ENCODE measurements at places on chromosomes 6 and 20.
A peak's percentile ranks its signal among the peaks of the same experiment; 100 is the strongest.

DNA sequence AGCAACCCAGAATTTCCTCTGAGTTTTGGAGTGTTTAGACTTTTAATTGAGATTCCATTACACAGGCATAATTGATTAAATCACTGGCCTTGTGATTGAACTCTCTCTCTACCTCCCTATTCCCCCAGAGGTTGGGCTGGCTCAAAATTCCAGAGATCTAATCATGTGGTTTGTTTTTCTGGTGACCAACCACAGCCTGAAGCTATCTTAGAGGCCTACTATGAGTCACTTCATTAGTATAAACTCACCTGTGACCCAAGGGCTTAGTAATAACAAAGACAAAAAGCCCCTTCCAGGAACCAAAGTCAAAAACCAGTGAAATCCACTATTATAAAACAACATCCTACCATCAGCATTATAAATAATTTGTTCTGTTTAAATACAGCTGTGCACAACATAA is 992.5 kb upstream of the CITED2 start:
- no peak for DNase-seq

- no peak for DNase-seq
Measured at GRCh38 chr6:40723967-40724366, 136.8 kb upstream of the LRFN2 start.

- no peak for DNase-seq
Measured at GRCh38 chr6:106385530-106385929, 25.0 kb downstream of the CRYBG1 start.

DNA sequence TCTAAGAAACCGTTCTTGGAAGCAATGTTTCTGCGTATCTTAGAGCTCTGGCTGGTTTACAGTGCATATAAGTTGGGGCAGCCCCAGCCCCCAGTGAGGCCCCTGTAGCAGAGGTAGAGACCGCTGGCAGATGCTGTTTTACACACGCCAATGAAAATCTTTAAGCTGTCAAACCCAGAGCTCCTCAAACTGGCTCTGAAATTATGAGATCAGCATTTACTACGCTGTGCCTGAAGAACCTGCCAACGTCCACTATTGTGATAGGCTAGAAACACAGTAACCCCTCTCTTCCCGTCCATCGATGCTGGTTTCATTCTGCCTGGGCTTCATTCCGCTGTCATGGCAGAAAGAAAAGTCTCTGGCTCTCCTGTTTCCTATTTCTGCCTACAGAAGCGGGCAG is 160.6 kb downstream of the SMOC2 start:
- DNase-seq: no peak

DNA sequence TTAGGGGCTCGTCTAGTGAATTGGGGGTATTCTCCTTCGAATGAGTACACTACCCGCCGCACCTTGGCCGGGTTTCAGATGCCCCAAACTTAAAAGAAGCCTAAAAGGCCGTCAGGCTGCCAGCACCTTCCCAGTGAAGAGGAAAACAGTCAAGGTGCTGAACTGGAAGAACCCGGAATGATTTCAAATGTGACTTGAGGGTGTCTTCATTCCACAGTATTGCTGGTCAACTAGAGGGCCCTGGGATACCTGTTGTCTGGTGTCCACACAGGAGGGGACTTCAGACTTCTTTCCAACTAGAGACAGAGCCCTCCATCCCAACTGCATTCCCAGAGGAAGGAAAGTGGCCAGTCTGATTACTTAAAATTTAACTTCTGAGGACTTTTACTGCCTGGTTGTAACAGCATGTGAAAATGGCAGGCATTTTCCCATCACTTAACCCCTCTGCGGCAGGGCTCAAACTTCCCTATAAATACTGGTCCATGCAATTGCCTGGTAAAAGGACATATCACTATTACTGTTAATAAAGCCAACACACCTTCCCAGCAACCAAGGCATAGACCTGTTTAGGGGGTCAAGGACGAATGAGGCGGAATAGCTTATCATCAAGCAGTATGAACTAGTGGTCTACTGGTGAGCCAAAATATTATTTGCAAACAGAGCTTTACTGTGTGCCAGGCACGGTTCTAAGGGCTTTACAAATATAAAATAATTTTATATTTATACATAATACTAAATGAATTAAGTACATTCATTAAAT is 651 bp upstream of the SAMHD1 start:
- DNase-seq: no peak

GRCh38 chr6:30264743-30265142 is 51.5 kb upstream of the TRIM26 start:
- no peak for DNase-seq

- no peak for DNase-seq
Measured at GRCh38 chr20:19137641-19138040, 74.8 kb upstream of the SLC24A3 start.

DNA sequence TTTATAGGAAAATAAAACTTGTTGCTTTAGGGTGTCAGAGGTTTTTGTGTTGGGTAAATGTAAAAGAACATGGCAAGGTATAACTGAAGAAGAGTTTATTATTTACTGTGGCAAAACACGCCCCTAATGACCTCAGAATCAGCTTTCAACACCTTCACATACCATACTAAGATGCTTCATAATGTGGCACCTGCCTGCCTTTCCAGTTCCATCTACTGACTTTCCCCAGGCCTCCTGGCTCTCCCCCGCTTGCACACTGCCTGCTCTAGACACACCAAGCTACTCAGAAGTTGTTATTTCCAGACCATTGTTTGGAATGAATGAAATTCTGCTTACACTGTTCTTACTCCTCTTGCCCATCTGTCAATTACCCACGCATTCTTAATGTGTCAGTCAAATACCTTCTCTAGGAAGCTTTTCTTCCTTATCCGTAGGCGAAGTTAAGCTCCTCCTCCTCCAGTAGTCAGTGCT is 1.8 kb downstream of the TIAM2 start:
- DNase-seq: no peak

DNA sequence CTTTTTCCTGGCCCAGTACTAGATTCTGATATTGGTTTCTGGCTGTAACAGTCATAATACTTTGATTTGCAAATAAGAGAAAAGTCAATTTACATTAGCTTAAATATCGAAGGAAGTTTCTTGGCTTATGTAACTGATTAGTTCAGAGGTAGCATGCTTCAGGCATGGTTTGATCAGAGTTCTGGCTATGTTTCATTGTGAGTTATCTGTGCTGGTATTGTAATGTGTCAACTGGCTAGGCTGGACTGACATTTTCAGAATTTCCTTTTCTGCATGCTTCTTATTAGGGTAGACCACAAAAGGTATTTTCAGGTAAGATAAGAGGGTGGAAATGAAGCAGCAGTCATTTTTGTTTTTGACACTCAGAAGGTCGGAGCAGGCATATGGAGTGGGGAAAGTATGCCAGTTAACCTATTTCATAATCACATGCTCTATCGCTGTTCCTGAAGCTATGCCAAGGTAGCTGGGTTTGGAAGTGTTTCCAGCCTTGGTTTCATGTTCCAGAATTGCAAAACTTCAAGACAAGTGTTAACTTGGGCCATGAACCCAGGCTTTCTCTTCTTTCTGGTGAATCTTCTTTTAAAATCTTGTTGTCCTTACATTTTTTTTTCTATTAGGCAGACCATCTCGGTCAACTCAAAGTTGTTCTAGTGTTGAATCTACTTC is 244.9 kb downstream of the DHX35 start:
- DNase-seq: no peak

DNA sequence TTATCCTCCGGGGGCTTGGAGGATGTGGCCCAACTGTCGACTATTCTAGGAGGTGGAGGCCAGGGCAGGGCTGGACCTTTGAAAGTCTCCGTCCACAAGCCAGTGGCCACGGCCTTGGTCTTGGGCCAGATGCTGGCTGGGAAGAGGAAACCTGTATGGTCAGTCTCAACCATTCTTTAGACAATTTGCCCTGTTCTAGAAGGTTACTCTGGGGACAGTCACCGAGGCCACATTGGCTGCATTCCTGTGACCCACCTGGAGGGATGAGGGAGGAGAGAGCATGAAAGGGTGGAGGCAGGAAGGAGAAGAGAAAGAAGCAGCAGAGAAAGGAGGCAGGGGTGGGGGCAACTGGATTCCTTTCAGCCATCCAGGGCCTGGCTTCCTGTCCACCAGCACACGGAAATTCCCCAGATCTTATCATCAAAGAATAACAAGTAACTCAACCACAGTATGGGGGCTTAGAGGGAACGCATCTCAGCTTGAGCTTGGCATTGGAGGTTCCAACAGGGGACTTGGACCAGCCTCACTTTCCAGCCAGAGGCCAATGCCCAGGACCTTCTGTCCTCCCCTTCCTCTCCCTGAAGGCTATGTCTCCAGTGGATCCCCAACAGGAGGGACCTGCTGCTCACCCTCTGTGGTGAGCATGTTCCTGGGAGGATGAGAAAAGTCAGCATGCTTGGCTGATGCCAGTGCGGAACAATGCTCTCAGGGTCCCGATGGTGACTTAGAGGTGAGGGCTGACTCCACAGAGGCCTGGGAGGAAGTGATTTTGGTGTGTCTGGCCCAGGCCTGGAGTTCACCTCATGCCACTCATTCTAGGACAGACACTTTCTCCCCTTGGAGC is 30.4 kb downstream of the TGM2 start:
- no peak for DNase-seq

DNA sequence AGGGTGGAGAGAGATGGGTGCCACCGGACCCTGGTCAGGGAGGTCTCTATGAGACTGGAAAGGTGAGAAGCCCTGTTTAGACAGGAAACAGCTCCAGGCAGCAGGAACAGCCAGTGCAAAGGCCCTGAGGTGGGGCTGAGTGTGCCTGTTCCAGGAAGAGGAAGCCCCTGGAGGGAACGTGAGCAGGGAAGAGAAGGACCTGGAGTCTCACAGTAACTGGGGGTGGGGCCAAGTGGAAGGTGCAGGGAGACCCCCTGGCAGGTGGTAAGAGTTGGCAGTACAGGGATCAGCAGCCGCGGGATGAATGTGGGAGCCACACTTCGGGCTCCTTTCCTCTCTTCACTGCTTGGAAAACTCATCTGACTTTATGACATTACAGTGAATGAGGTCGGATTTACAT is 43.8 kb upstream of the CST5 start:
- no peak for DNase-seq

GRCh38 chr6:142926494-142927270 is 18.3 kb downstream of the HIVEP2 start:
- peak; percentile 54 for DNase-seq

DNA sequence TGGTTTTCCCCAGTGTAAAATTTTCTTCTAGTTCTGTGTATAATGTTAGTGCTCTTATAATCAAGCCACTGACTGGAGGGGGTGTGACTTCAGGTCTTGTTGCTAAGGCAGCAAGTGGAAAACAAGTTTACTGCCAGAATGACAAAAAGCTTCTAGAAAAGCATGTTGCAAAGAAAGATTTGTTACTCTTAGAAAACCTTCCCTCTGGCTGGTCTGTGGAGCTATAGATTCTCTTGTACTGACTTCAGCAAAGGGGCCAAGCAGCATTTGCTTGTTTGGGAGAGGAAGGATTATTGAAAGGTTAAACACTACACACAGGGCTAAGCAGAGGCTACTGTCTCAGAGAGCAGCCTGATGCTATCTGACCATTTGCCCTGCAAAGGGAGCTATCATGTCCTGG is 288.8 kb downstream of the BTBD9 start:
- no peak for DNase-seq

DNA sequence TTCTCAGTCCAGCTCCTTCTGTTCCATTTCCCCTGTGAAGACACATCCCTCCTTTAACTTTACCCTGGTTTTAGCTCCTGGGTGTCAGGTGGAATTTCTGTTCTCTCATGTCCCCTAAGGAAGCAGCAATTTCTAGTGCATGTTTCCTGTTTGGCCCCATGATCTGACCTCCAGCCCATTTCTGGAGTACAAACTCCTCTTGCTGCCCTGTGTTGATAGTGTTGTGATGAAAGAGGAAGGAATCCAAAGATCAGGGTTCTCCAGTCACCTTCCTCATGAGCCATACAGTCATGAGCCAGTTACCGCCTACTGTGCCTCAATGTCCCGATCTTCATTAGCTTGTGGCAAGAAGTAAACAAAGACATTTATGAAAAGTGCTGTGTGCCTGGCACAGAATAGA is 97.4 kb downstream of the PHACTR1 start:
- DNase-seq: no peak

DNA sequence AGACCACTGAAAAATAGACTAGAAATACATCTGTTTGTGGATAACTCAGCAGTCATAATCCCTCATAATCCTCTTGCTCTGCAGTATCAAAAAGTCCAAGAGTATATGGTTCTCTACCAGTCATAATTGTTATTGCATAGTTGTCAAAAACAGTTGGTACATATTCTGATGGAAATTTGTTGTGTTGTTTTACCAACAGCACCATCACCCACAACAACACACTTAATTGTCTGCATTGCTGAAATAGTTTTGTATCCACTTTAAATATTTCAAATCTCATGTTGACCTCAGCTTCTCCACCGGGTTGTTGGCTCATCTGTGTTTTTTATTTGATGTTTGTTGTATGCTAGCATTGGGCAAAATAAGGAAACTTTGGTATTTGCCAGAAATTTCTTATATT is 39.4 kb downstream of the ITCH start:
- DNase-seq: no peak

GRCh38 chr20:35838205-35838604 is 66.4 kb downstream of the PHF20 start:
- no peak for DNase-seq

DNA sequence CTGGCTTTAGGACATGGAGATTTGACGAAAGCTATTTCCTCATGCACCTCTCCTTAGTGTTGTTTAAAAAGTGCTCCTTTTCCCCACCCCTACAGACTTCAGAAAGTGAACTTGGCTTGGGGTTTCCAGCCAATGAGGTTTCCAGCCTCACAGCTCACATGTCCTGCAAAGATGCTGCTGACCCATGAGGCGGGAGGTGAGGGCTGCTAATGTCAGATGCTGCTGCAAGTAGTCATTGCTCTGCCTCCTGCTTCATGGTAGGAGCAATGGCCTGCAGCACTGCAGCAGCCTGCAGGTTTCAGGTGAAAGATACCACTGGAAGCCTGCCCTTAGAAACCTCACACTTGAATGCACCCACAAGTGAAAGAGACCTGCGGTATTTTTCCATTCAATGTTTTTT is 112.8 kb downstream of the LAMP5 start:
- DNase-seq: no peak

DNA sequence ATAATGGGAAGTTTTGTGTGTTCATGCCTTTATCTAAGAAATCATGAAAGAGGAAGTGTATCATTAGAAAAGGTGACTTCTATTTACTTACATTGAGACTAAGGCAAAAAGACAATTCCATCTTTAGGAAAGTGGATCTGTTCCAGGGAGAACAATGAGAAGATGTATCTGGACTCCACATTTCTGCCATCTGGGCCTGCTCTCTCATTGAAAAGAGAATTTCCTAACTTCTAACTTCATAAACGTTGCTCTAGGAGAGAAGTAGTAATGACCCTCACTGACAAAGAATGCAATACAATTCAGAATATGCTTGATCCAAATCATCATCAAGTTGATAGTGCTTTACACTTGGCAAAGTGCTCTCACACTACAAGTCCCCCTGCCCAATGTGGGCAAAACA is 294.2 kb downstream of the OGFRL1 start:
- DNase-seq: no peak

DNA sequence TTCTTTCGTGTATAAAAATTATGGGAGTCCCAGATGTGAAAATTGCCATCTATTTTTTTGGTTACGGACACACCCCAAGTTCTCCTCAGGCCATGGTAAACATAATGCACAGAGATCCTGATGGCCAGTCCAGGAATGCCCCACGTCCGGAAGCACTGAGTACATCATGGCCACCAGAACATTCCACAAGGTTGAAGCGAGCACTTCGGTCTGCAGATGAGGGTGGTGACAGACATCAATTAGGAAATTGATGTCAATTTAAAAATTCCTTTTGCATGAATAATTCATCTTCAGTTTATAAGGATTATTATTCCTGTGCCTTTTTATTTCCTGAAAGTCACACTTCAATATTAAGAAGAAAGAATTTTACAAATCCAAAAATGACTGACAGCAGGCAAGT is 13.2 kb upstream of the EXOC2 start:
- no peak for DNase-seq

All from activated T-helper 1 cell treated with anti-CD3 and anti-CD28 coated beads, Interleukin-2, amount 50 U/mL, for 16 hours (primary cell).